ENCODE measurements at places on chromosomes 3 and 15.

GRCh38 chr3:11560746-11561145 lies 83.0 kb downstream of the VGLL4 start:
- no peak for DNase-seq

DNA sequence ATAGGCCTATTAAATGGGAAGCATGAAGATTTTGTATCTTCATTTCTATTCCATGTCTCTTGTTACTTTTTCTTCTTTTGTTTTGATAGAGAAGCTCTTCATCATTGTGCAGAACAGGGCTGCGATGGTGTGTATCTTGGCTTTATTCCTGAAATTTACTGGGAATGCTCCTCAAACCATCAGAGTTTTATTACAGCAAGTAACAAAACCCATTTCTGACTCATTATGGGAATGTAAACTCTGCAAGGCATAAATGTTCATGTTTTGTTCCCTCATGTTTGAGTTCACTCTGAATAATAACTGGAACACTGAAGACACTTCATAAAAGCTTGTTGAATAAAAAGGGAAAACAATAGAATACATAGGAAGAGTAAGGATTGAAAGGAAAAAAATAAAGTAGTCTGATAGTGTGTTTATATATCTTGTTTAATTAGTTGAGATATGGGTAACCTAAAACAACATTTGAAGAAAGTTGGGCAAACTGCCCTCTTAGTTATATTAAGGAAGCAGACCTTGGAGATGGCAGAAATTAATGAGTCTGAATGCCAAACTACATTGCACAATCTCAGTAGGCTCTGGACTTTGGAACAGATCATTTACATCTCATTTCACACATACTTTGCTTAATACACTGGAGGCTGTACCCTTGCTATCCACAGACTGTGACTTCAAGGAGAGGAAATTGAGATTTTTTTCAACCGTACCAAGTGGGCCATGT lies 521.5 kb downstream of the GRM7 start:
- DNase-seq = no peak

DNA sequence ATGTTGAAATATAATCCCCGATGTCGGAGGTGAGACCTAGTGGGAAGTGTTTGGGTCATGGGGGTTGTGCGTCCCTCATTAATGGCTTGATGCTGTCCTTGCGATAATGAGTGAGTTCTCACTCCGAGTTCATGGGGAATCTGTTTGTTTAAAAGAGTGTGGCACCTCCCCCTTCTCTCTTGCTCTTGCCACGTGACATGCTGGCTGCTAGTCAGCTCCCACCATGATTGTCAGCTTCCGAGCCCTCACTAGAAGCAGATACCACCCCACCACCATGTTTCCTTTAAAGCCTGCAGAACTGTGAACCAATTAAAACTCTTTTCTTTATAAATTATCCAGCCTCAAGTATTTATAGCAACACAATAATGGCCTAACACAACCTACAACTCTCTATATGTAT lies 166.3 kb upstream of the MBNL1 start:
- DNase-seq = no peak

GRCh38 chr3:102192575-102192974 lies 242.2 kb upstream of the ZPLD1 start:
- no peak for DNase-seq

- DNase-seq = no peak
Measured at GRCh38 chr3:102619361-102619760, 184.5 kb downstream of the ZPLD1 start.

- no peak for DNase-seq
Measured at GRCh38 chr15:70768257-70768883, 5.0 kb upstream of the UACA start.

DNA sequence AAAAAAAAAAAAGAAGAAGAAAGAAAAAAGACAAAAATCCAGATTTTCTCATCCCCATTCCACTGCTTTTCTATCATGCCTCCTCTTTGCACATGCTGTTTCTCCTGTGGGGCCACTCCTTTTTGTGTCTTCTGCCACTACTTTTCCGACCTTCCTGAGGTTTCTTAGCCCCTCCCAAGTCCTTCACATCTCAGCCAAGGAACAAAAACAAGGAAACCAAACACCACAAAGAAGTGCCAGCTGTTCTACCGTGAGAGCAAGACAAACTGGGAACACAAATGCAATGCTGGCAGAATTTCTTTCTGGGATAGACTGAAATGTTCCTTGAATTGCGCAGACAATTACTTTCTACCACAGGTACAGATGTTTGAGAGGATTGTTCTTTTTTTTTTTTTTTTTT lies 83.2 kb downstream of the MB21D2 start:
- no peak for DNase-seq

- no peak for DNase-seq
Measured at GRCh38 chr3:139561959-139562676, 22.6 kb upstream of the RBP1 start.

DNA sequence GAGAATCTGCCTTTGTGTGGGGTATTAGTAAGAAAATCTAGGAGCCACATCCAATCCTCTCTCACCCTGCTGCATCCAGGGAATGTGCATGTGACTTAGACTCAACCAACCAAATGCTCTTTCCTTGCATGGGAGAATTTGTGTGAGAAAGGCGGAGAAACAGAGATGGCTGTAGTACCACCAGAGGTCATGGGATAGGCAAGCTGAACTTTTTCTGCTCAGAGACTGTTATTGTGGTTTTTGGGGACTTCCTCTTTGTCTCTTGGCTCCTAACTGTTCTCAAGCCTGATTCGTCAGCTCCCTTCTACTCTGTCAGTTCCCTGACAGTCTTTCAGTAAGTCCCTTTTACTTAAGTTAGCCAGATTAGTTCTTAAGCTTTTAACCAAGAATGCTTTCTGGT lies 2.6 kb upstream of the ZSCAN2 start:
- peak; percentile 74 for DNase-seq

DNA sequence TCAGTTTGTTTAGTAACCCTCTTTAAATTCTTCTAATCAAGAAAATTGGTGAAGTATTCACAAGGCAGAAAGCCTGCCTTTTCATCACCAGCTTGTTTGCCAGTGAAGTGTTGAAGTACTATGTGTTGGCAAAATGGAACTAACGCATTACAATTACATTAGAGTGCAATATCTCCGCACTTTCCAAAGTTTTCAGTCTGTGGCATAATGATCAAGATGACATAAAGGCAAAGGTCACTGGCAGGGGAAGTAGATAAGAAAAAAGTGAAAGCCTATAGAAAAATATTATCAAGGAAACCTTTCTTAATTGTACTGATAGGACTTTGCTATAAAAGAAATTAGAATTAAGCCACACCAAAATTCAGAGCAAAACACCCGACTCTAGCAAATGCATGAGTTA lies 25.0 kb upstream of the TM4SF1 start:
- DNase-seq = no peak

GRCh38 chr15:38186507-38186906 lies 66.1 kb upstream of the SPRED1 start:
- no peak for DNase-seq

- DNase-seq = no peak
Measured at GRCh38 chr15:92683511-92683834, 27.9 kb upstream of the FAM174B start.

DNA sequence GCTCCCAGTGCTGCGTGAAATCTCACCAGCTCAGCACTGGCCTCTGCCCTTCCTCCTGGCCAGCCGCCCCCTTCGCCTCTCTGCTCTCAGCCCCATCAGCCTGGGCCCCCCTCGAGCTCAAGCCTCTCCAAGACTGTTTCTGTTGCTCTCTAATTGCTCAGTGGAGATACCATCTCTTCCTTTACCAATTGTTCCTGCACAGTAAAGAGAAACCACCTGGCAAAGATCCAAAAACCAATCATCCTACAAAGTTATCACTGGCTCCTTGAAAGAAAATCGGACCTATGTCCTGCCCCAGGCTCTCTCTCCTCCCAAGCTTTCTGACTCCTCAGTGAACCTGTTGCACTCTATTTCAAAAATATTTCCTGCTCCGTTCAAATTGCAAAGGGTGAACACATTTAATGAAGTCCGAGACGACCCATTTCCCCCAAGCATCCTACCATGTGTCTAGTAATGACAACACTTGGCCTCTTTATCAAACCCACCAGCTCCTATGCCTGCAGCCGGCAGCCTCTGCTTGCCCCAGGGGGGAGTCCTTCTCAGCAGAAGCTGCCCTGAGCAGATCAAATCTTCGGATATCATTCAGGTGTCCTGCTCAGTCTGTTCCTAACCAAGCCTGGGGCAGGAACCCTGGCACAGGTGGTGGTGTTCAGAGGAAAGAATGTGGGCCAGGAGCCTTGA lies 53.7 kb upstream of the FAM174B start:
- no peak for DNase-seq

DNA sequence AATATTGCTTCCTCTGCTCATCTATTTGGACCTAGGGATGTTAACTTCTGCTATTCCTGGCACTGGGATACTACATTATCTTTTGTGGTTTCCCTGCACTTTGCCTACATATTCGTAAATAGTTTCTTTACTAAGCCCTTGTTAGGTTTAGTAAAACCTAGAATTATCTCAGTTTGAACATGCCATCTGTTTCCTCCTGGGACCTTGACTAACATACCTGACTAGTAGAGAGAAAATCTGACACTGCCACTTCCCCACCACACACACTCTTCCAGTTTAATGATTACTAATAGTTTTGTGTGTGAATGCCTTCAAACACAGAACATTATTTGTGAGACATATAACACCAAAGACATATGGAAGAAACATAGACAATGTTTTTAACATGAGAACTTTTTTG lies 28.2 kb upstream of the SOX2 start:
- no peak for DNase-seq

- DNase-seq = peak; percentile 65
Measured at GRCh38 chr3:49158103-49158709, 7.9 kb downstream of the CCDC71 start.

GRCh38 chr15:25508369-25509002 lies 69.7 kb upstream of the UBE3A start:
- DNase-seq = peak; percentile 3

Data from CD4-positive, CD25-positive, alpha-beta regulatory T cell (primary cell).